Naive thymus-derived CD8-positive, alpha-beta T cell (primary cell): ENCODE measurements at places on chromosomes 12 and 14.

GRCh38 chr12:27330846-27331245, 1.8 kb upstream of the BMAL2 start:
- no peak for DNase-seq

GRCh38 chr12:59472273-59472672, 123.6 kb upstream of the SLC16A7 start:
- DNase-seq, result no peak

GRCh38 chr12:9064815-9065606, 50.7 kb downstream of the A2M start:
- DNase-seq, result no peak

DNA sequence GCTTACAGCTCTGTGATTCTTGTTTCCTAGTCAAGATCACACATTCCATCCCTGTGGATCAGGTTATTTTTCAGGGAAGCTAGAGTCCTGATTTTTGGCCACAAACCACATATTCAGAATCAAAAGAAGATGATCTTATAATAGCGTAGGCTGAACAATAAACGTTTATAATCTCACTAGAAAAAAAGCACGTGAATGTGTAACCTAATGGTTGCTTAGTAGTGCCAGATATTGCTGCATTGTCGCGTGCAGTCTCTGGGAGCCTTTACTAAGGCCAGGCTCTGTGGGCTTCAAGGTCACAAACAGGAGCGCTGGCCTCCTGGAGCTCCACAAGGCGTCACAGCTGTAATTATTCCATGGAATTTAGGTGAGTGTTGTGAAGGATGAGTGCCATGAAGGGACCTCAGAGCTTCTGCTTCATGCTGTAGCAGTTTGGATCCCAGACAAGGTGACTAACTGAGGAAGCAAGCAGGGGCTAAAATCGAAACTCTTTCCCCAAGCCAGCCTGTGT, 17.4 kb downstream of the CDKN1B start:
- DNase-seq, result no peak

DNA sequence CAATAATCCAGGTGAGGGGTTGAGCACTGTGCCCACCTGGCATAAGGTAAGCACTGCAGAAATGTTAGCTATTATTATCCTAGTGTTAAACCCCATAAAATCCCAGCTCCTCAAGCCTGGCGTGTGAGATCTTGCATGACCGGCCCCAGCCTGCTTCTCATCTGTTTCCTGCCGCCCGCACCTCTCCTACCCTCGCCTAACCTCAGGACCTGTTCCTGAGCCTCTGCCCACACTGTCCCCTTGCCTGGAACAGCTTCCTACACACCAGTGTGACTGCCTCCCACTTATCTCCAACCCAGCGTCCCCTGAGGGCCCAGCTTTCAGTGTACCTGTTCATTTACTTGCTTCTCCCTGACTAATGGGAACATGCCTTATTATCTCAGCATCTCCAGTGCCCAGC, 24.7 kb downstream of the ISCA2 start:
- no peak for DNase-seq

DNA sequence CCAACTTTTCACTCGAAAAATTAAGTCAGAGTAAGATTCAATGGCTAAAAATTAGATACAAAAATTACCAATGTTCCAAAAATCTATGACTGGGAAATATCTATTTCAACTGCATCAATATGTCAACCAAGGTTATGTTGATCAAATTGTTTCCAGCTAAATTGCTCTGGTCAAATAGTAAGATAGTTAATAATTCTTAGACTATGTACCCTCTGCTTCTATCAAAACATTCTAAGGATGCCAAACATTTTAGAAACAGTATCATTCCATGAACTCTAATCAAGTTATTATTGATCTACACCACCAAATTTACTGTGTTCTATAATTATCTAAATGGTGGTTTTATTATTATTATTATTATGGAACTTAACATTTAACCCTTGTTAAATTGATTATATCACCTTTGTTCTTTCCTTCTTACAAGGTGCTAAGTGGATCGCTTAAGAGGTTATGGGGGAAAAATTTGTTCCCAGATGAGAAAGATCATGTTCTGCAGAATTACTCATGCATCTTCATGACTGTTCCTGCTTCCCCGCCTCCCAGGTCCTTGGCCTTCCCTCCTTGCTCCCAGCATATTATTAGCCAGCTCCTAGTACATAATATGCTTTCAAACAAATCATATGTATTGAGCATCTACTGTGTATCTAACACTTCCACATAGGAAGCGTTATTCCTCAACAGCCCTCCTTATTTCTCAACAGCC, 240.5 kb upstream of the KRR1 start:
- no peak for DNase-seq

DNA sequence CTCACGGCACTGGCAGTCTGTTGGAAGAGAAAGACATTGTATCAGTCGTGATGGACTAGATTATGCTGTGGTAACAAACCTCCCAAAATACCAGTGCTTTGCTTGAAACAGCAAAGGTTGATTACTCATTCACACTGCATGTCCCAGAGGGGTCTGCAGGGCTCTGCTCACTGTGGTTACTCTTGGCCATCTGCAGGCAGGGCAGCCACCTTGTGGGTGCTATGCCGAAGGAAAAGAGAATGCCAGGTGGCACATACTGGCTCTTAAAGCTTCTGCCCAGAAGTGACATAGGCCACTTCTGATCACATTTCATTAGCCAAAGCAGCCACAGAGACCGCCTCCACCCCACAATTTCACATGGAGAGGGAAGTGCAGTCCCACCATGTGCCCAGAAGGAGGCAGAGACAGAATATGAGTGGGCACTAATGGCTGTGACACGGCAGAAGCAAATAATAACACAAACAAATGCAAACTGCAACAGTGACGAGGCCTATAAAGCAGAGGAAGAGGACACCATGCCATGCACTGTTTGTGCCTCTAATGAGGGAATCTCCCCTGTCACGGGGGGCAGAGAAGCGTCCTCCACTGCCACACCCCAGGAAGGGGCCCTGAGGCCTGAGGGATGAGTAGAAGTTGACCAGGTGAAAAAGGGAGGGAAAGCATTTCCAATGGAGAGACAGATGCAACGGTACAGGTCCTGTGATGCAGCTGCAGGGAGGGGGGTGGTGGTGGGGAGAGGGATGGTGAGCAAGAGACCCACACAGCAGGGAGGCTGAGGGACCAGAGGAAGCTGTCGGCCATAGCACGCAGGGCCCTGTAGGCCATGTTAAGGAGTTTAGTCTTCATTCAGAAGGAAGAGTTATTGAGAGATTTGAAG, 51.7 kb upstream of the KICS2 start:
- no peak for DNase-seq

DNA sequence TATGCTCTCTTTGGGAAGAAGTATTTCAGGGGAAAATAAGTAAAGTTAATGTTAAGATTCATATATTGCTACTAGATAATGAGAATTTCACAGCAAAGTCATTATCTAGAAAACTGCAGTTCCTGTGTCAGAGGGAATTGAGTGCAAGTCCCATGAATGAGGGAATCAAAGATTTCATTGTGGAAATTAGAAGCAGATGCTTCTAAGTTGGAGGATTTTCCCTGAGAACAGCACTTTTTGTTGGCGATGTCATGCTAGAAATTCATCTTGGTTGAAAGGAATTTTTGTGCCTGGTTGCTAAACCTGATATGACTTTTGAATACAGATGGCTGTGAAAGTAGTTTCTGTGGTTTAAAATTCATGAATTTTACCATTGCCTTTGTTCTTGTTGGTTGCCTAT, 25.6 kb downstream of the FRMD6 start:
- no peak for DNase-seq

GRCh38 chr12:56061982-56062381, 18.0 kb upstream of the ERBB3 start:
- no peak for DNase-seq

DNA sequence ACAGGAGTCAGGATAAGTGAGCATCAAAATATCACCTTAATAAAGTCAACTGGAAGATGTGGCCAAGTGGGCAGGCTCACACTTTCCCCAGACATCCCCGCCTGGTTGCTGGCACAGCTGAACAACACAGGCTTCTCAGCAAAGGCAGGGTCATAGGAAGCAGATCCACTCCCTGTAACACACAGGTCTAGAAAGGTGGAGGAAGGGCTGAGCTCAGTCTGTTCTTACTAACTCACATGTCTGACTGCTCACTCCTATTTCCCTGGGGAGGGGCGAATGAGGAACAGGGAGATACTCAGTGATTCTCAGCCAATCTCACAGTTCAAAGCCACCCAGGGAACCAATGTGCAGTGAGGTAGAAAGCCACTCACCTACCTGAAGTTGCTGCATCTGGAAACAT, 45.0 kb upstream of the AMN1 start:
- no peak for DNase-seq

DNA sequence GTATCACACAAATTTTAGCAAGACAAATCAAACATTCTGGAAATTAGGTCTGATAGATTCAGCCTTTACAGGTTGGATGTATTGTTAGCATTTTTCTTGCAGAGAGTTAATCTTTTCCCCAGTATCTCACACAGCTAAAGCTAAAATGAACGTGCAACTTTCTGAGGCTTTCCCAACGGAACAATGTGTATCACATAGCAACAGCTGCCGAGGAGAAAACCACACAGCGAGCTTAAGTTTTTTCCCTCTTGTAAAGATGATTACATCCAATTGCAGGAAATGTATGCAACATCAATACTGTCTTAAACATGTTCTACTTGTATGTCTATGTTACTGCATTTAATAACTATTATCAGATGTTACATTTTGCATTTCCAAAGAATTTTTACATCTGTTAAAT, 182.2 kb downstream of the CCDC59 start:
- no peak for DNase-seq

GRCh38 chr12:19223018-19223417, 93.5 kb downstream of the PLEKHA5 start:
- no peak for DNase-seq

GRCh38 chr12:71645268-71645667, 18.4 kb downstream of the ZFC3H1 start:
- no peak for DNase-seq

DNA sequence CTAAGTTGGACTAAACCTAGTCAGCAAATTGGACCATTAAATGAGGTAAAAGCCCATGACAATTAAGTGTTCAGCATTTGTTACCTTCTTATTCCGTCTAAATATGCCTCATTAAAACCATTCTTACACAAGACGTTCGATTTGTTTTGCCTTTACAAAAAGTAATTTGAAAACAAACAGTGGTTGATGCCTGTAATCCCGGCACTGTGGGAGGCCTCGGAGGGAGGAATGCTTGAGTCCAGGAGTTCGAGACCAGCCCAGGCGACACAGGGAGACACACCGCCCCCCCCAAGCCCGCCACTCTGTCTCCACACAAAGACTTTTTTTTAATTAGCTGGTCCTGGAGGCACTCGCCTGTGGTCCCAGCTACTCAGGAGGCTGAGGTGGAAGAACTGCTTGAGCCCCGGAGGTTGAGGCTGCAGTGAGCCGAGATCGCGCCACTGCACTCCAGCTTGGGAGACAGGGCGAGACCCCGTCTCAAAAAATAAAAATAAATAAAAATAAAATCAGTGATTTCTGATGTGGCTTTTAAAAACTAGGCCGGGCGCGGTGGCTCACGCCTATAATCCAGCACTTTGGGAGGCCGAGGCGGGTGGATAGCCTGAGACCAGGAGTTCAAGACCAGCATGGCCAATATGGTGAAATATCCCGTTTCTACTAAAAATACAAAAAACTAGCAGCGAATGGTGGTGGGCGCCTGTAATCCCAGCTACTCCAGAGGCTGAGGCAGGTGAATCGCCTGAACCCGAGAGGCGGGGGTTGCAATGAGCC, 856 bp upstream of the EIF4B start:
- no peak for DNase-seq

DNA sequence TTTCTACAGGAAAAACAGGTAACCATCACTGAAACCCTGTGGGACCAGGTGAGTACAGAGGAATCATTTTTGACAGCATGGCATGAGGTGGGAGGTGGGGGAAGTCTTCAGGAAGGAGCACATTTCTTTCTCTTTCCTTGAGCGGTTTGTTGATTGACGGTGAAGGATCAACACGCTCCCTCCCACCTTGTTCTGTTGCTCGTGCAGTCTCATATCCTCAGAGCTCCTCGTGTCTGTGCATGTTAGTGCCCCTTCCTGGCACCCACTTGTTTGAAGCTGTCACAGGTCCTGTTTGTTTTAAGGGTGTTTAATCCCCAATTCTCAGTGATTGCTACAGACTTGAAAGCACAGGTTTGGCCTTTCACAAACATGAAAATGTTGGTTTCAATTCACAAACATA, 4.4 kb downstream of the C12orf54 start:
- DNase-seq, result no peak

DNA sequence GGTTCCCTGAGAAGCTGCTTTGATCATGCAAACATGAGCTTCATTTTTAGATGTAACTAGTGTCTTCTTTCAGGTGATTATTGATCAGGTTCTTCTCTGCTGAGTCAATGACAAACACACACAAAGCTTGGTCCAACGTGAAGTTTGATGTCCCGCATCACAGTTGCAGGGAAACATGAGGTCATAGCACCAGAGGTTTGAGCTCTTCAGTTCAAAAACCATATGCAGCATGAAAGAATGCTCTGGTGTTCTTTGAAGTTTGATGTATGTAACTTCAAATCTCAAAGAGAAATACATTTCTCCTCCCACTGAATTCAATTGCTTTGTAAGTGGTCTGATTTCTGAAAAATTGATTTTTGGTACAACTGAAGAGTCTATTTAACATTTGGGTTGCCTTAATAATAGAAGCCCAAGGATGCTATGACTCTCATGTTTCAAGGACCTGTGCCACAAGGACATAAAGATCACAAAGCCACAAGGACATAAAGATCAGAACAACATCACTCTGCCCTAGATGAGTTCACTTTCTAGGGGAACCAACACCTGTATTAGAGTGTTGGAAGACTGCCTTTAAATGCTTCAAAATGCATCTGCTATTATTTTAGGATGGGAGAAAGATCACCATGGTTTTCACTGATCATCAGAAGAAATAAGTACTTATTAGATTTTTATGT, 31.1 kb upstream of the AMIGO2 start:
- no peak for DNase-seq

GRCh38 chr14:69014829-69015259, 35.7 kb upstream of the ACTN1 start:
- DNase-seq, result no peak

DNA sequence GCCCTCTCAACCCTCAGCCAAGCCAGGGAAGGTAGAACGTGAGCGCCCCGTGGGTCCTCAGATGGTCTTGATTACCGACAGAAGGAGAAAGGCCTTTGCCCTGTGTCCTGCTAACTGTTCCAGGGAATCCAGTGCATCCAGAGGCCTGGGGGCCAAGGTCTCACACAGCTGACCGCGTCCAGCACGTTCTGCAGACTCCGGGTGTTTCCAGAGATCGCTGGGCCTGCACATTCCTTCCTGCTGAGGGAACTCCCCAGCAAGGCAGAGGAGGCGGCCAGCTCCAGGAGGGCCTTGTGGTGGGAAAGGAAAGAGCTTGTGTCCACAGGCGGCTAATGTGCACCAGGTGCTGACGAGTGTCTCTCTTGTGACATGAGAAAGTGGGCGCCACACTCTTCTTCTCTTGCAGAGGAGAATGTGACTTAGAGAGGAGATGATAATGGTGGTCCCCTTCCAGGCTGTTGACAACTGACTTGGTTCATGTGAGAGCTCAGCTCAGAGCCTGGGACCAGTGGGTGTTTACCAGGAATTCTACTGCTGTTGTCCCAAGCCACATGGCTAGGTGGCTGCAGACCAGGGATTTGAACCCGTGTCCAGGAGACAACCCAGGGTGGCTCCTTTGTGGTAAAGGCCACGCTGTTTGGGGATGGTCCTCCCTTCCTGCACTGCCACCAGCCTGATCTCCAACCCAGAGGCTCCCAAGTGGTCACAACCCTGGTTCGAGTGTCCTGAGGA, 46.8 kb upstream of the DLK1 start:
- DNase-seq, result no peak

GRCh38 chr12:123091230-123092150, 59.4 kb downstream of the PITPNM2 start:
- DNase-seq, result no peak
